ENCODE measurements at places on chromosomes 4 and X.
A peak's percentile ranks its signal among the peaks of the same experiment; 100 is the strongest.

DNA sequence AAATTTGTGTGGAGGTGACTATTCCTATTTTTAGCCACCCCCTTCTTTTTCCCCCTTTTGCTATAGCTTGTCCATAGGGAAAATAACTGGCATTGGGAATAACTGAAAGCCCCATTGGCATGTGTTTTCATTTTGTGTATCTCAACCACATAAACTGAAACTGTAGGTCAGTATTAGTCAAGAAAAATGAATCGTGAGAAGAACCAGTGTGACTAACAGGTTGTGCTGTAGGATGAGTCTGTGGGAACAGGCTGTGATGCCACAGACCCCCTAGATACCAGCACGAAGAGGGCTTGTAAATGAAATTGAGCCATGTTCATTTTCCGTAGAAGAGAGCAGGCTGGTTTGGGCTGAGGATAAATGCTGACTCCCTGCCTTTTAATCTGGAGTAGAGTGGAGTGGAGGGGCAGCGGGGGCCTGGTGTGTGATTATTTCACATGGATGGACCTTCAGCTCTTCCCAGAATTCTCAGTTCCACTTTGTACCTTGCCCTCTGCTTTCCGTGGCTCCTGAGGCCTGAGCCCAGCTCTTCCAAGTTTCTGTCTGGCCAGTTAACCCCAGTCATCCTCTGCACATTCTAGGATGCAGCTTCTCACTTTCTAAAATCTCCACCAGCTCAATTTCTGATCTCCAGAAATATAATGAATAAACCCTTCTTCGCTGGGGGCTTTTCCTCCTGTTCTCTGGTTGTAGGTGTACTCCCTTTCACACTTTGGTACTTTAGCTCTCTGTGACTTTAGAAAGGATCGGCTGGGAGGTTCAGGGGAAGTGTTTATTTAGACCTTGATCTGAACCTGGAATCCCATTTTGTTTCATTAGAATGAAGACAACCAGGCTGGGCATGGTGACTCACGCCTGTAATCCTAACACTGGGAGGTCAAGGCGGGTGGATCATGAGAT lies 37.3 kb downstream of the DCUN1D4 start:
- no peak for DNase-seq

GRCh38 chr4:80125252-80126177 lies 52.5 kb upstream of the ANTXR2 start:
- peak; percentile 60 for DNase-seq

GRCh38 chr4:41670530-41670929 lies 78.0 kb downstream of the PHOX2B start:
- DNase-seq: no peak

GRCh38 chr4:19309378-19309777 lies 942.3 kb upstream of the SLIT2 start:
- no peak for DNase-seq

GRCh38 chr4:151729731-151730559 lies 30.9 kb downstream of the GATB start:
- no peak for DNase-seq

GRCh38 chrX:120575379-120576114 lies 14.8 kb upstream of the CUL4B start:
- DNase-seq: no peak

- no peak for DNase-seq
Measured at GRCh38 chr4:86536151-86536550, 58.0 kb upstream of the PTPN13 start.

DNA sequence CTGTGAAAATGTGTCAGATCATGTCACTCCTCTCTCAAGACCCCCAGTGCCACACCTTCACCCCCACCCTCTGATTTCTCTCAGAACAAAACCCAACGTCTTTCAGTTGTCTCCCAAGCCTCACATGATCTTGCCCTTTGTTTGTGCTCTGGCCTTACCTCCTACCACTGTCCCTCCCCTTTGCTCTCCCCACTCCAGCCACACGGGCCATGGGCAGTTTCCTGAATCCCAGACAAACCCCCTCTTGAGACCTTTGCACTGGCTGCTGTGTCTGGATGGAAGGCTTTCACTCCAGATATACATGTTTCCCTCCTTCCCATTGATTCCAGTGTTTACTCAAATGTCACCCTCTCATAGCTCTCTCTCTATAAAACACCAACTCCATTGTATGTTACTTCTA lies 3.6 kb upstream of the CENPE start:
- no peak for DNase-seq

- DNase-seq: no peak
Measured at GRCh38 chr4:150582146-150582872, at the start of gene MAB21L2. Gene MAB21L2, plus strand, starts transcription at chr4:150582151. Its CDS starts 879 bp downstream, at chr4:150583030.

- DNase-seq: no peak
Measured at GRCh38 chrX:29257521-29257920, 670.3 kb downstream of the IL1RAPL1 start.

- no peak for DNase-seq
Measured at GRCh38 chr4:134328741-134329140, 127.2 kb upstream of the PABPC4L start.

DNA sequence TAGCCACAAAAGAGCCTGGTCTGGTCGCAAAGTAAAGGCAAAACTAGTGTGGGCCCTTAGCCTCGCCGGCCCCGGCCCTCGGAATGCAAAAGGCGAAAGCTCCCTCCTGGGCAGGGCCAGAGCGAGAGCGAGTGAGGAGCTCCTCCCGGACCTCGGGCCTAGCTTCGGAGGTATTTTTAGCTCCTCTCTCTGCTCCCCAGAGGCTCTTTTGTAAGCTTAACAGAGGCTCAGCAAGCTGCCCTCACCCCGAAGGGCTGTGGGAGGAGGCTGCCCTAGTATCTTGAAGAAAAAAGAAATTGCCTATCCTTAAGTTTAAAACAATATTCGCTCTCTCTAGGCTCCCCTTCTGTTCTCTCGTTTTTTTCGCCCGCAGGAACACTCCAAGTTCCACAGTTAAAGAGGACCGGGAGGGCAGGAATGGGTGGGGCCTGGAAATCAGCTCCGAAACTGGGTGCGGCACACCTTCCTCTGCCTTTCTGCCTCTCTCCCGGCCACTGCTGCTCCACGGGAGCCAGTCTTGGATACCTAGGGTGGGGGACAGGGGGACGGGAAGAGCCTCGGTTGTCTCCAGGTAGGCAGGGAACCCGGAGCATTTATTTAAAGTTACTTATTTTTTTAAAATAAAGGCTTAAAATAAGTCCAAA lies 12.1 kb downstream of the HAND2 start:
- DNase-seq: no peak

GRCh38 chrX:101383679-101384205 lies 2.2 kb downstream of the BTK start:
- no peak for DNase-seq

DNA sequence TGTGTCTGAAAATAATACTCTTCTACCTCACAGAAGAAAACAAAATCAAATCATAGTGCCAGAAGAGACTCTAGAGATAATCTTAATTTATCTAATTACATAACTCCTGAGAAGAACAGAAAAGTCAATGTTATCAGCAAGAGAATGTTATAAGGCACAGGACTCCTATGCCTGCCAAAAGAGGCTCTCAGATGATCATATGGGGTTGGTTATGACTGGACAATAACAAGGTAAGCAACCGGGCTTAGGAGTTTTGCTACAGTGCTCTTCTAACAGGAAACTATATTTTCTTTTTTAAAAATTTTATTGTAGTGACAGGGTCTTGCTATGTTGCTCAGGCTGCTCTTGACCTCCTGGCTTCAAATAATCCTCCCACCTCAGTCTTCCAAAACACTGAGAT lies 3.5 kb upstream of the C4orf17 start:
- DNase-seq: no peak

- DNase-seq: no peak
Measured at GRCh38 chr4:122090989-122091388, 61.1 kb upstream of the BLTP1 start.

DNA sequence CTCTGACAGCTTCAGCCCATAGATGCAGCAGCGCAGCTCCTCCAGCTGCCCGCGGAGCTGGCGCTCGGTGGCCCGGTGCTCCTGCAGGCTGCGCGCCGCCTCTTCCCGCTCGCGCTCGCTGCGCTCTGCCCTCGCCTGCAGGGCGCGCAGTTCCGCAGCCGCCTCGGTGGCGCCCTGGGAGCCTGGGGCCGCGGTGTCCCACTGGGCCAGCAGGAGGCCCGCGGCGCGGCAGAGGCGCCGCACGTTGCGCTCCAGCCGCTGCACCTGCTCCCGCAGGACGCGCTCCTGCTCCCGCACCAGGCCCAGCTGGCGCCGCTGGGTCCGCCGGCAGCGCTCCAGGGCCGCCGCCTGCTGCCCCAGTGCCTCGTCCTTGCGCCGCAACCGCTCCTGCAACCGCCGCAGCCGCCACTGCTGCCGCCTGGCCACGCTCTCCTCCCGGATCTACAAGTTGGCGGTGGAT lies 10.1 kb downstream of the C4orf50 start:
- no peak for DNase-seq

GRCh38 chr4:132169660-132170059 lies 979.4 kb upstream of the PCDH10 start:
- DNase-seq: no peak

DNA sequence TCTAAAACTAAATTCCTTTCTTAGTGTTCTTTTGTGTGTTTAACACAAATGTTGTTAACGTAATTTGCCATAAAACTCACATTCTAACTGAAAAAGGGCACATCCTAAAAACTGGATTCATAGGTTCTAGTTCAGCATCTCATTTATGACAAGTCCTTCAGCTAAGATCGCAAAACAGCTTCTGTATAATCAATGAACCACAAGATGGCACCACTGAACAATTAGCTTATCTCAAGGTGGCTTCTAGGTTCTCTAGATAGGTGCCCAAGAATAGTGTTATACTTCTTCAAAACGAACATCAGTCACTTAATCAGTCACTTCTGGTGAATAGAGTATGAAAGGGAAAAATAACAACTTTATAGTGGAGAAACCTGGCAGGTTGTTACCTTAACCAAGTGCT lies 54.3 kb downstream of the NRK start:
- no peak for DNase-seq

DNA sequence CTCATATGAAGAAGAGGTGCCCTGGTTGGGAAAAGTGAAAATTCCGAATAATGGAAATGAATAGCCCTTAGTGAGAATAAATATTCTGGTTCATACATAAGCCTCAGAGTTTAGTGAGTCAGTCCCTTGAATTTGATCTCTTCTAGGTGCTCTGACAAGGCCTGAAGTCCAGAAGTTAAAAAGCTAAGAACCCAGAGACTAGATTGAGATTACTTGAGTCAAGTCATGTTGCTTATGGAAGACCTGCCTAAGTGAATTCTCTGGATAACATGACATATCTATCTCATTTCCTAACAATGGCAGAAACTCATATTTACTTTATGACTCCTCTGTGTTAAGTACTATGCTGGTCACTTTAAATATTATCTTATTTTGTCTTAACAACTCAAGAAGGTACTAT lies 10.5 kb upstream of the PRSS48 start:
- DNase-seq: no peak

GRCh38 chr4:7584098-7584497 lies 149.4 kb upstream of the PSAPL1 start:
- DNase-seq: no peak

DNA sequence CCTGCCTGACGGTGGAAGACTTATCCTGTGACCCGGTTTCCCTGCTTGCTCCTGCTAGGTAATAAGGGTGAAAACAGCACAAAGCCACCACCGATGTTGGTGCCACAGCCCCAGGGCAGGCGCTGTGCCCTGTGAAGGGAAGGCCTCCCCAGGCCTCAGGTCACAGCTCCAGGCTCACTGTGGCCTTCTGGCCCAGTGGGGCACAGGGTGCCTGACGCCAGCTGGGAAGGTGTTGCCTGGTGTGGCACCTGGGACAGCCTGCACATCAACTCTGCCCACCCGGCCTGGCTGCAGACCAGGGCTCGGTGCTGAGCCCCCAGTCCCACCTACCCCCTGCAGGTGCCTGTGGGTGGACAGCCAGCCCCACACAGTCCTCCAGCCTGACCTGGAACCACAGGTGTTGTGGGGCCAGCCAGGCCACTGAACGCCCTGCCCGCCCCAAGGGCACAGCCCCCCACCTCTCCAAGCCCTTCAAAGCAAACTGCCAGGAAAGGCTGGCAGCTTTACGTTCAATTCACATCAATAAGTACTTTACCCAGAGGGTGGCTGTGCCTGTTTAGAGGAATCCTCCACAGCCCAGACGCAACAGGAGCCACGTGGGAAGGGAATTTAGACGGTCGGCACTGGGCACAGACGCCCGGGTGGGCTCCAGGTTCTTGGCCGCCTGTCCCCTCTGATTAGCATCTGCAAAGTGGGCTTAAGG lies 54.3 kb downstream of the ZFYVE28 start:
- no peak for DNase-seq

DNA sequence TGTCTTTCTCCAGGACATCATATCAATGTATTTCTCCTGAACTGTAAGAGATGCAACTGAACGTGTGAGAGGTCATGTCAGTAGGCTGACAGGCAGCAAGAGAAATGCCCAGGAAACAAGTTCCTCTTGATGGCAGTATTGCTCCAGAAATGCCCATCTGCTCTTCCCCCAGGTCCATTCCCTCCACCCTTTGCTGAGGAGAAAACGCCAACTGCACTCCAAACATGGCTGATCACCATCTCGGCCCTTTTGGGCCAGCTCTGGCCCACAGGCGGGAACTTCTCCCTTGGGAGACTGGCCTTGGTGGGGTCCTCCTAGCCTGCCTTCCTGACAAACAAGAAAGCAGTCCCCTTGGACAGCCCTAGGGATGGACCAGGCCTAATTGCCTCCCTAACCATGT lies 276.5 kb upstream of the AGTR2 start:
- DNase-seq: peak; percentile 28

- DNase-seq: no peak
Measured at GRCh38 chrX:68652326-68653170, 5.1 kb downstream of the STARD8 start.

GRCh38 chrX:131970347-131970746 lies 52.8 kb upstream of the STK26 start:
- DNase-seq: no peak

GRCh38 chrX:120677004-120677652 lies 47.3 kb upstream of the C1GALT1C1 start:
- no peak for DNase-seq

- no peak for DNase-seq
Measured at GRCh38 chrX:2642791-2643190, 48.3 kb upstream of the CD99 start.
